AML-193 (cell line): ENCODE measurements at places on chromosomes 16 and 17.

- peak; percentile 28 for DNase-seq
Measured at GRCh38 chr17:29115961-29116803, 64.0 kb downstream of the MYO18A start.

- DNase-seq: no peak
Measured at GRCh38 chr17:78783711-78784324, 1.7 kb upstream of the CYTH1 start.

DNA sequence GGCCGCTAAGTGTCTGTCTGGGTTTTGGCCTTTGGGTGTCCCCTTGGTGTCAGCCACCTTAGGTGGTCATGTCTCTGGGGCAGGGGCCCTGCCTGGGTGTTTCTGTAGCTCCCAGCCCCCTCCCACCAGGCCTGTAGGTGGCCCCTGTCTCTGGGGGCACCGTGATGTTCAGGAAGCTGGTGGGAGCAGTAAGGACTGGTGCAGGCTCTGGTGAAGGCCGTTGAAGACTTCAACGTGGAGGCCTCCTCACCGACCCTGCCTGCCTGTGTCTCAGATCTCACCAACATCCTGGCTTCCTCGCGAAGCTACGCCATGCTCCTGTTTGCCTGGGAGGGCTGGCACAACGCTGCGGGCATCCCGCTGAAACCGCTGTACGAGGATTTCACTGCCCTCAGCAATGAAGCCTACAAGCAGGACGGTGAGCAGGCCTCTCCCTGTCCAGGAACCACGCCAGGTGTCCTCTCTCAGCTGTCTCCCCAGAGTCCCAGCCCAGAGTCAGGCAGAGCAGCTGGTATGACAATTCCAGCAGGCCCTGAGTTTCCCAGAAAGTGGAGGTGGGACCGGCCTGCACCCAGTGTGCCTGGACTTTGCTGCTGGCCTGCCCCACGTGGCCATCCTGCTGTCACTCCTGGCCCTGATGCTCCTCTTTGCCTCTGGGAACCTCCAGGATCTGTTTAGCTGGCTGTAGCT, 2.8 kb downstream of the ACE start:
- DNase-seq: no peak

DNA sequence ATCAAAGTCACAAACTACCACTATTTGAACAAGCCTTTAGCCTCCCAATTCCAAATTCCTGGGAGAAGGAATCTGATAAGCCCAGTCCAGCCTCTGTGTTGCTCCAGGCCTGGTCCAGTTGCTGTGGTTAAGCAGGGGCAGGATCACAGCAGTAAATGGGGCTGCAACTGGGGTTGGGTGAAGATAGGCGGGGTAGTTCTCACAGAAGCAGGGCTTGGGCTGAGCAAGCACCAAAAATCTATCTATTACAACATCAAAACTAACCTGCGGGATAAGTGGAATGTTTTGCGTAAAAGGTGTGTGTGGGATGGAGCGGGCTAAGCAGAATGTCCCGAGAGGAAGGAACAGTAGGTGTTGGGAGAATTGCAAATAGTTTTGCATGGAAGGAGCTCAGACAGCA, 23.0 kb upstream of the RNF135 start:
- no peak for DNase-seq
